Stimulated activated CD8-positive, alpha-beta memory T cell treated with anti-CD3 and anti-CD28 coated beads, Interleukin-7, amount 100 ng/mL, for 4 hours (primary cell): ENCODE measurements at places on chromosomes 6 and 20.

DNA sequence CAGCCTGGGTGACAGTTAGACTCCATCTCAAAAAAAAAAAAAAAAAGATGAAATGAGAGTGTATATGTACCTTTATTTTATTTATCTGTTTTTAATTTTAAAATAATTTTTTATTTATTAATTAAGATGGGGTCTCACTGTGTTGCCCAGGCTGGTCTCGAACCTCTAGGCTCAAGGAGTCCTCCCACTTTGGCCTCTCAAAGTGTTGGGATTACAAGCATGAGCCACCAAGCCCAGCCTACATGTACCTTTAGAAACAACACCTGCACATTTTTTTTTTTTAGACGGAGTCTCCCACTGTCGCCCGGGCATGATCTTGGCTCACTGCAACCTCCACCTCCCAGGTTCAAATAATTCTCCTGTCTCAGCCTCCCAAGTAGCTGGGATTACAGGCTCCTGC is 12.1 kb upstream of the PARD6B start:
- no peak for DNase-seq

- no peak for DNase-seq
These were observed 702 bp downstream of the ETV7 start for GRCh38 chr6:36386495-36387439.

DNA sequence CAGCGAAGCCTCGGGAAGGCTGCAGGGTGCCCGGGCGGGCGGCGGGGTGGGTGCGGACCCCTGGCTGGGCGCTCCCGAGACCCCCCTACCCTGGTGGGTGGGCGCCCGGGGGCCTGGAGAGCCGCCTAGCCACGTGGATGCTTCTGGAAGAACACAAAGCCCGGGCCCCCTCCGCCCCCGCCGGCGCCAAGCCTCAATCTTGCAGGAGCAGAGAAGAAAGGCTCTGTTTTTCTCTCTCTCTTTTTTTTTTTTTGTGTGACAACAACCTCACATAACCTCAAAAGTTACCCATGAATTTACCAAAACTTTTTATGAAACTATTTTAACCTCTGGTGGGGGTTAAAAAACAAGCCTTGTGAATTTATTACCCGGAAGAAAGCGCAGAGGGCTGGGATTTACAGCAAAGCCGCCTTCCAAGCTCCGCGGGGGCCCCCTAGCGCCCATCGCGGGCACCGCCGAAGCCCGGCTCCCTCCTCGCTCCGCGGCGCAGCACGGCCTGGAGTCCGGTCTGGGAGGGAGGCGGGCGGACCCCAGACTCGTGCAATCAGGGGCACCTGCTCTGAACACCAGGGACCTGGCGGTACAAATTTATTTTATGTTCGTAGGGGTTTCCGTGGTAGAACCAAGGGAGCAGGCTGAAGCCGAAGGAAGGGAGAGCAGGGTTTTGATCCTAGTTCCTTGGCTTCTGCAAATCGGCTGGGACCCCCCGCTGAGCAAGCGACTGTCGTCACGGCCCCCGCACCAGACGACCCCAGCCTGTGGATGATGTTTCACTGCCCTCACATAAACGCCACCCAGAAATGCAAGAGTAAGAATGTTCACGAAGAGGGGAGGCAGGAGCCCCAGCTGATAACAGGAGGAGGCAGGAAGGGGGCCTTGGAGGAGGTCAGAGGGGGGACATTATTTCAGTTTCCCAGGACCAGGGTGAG is 58.9 kb downstream of the ZNF831 start:
- DNase-seq: peak; percentile 41

DNA sequence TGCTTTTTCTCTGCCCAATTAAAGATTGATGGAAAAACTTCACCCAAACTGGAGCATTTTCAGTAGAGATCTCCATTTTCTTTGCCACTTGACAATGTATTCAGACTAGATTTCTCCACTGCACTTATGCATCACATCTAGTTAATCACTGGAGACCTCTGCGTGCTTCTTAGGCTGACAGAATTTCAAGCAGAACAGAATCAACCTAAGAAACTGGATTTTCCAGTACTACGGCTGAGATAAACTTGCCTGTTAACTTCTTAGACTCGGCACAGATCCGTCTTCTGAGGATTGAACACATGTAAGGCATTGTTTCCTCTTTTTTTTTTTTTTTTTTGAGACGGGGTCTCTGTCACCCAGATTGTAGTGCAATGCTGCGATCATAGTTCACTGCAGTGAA is 139.2 kb downstream of the LRRC1 start:
- no peak for DNase-seq

- no peak for DNase-seq
These were observed 160.7 kb downstream of the DLL1 start for GRCh38 chr6:170130201-170130621.

GRCh38 chr6:168479421-168479820 is 38.4 kb downstream of the SMOC2 start:
- no peak for DNase-seq

GRCh38 chr6:16961577-16961976 is 140.3 kb upstream of the STMND1 start:
- DNase-seq: no peak

- DNase-seq: no peak
These were observed 42.8 kb upstream of the MRPS10 start for GRCh38 chr6:42260396-42260888.

GRCh38 chr6:156767603-156768467 is 9.3 kb upstream of the ARID1B start:
- no peak for DNase-seq
